ENCODE measurements at places on chromosomes 6 and 20.

DNA sequence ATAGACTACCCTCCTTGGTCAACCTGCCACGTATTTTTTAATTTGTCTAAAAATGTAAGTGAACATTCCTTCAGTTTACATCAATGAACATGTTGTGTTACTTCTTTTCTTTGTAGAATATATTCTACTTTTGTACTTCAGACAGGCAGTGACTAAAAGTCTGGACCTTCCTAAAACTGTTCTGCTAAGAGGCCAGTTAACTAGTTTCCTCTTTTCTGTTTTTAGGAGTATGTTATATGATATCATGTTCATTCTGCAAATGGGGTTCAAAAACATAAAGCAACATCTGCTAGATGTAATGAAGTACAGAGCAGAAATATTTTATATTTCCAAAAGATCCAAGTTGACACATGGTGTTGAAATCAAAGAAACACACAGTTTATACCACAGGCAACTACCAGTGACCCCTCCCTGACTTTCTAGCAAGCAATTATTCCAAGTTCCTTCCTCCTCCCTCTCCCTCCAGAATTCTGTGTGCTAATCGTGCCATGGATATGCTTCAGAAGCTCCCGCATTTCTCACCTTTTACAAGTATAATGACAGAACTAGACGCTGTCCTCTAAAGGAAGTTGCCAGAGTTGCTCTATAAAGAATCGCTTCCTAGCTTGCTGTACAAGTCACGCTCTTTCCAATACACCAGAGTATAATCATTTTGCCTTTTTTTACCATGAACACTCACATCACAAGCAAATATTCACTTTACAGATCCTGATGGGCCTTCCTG lies 64.7 kb downstream of the ARHGAP18 start:
- no peak for DNase-seq

- no peak for DNase-seq
These were observed 93.7 kb upstream of the CD83 start for GRCh38 chr6:14023855-14024254.

DNA sequence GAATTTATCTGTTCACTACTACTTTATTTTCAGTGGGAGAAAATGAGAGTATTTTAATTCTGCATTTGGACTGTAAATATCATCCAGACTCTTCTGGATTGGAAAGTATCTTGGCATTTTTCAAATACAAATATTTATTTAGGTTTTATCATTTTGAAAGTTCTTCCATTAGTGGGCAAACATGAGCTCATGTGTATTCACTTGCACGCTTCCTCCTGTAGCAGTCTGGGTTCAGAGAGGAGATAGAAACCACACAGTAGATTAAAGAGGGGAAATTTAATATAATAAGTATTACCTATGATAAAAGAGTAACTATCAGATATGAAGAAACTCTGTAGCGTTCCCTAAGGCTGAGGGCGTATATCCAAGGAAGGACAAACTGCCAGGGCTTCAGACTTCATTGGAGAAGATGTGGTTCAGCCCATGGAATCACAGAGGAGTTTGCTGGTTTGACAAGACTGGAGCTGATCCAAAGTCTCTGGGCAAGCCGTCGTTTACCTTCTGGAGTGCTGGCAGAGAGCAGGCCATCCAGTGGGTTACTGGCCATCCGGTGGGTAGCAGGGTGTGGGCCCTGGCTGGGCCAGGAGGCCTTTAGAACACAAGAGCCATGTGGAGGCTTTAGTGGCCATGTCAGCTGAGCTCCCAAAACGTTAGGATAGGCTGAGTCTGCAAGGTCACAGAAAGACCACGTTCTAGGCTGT lies 44.3 kb downstream of the KCNS1 start:
- no peak for DNase-seq

DNA sequence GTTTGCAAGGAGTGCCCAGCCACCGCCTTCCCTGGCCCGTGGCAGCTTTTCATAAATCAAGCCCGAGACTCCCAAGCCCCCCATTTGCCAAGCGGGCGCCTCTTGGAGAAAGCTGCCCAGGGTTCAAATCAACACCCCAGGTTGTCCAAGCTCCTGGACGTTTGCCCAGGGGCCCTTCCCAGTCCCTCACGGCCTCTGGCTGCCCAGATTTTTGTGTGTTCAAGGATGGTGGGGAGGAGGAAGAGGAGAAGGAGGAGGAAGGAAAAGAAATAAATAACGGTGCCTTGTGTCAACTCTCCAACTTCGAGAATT lies 20.6 kb upstream of the NFATC2 start:
- DNase-seq, result no peak

DNA sequence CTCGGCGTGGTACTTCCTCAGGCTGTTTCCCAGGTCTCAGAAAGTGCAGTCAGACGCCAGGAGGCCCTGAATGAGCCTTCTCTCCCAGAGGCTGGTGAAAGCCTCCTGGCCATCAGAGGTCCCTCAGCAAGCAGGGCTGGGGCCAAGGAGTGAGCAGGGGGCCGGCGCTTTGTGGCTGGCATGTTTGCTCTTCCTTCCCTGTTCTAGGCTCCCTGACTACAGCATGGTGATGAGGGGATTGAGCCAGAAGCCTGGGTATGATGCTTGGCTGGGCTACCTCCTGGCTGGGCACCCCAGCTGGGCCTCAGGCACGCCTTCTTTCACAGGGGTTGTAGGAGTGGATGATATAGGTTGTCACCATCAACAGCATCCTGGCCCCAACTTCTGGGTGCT lies 11.7 kb upstream of the DNAJC5 start:
- DNase-seq, result no peak

DNA sequence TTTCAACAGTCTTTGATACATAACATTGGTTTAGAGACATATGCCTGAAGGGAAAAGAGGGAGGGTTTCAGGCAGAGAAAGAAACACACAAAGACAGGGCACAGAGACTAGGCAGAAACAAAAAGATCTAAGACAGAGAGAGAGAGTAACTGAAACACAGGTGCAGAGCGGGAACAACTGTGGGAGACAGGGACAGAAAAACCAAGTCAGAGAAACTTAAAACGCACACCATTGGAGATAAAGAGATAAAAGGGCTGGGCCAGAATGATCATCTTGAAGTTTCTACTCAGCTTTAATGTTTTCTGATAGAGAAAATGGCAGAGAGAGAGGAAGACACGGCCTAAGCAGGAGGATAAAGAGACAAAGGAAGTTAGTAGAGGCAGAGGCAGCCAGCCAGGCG lies 11.8 kb downstream of the UNC5CL start:
- no peak for DNase-seq

GRCh38 chr20:33793011-33793931 lies 17.9 kb upstream of the CHMP4B start:
- DNase-seq, result no peak

DNA sequence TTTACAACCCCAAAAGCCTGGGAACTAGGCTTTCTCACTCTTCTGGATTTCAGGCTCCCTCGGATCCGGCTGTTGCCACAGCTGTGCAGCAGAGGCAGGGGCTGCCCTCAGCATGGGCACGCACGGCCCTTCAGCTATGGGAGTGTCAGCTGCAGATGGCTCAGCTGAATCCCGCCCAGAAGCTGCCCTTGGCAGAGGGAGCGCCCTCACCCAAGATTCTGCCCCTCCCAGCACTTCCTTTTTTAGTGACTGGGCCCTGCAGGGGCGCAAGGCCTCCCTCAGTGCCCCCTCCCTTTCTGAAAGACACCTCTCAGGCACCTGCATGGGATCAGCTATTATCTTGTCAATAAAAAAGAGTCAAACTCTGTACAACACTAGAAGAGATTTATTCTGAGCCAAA lies 67.9 kb upstream of the THBS2 start:
- DNase-seq, result no peak

DNA sequence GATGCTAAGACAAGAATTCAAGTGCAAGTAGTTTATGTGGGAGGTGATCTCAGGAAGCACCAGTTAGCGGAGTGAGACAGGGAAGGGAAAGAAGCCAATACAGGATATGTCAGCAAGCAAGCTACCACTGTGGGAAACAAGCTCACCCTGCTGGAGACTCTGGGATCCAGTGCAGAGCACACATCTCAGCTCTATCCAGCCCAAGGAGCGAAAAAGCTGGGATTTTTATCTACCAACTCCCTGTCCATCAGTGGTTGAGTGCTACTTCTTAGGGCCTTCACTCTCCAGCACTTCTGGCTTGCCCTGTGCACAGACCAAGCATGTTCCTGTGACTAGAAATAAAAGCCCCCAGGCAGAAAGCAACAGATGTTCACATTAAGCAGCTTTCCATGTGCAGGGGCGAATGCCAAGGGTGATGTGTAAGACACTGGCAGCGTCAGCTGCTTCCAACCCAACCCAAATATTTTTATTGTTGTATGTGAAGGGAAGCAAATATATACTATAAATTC lies 10.8 kb upstream of the RNF24 start:
- DNase-seq, result no peak

GRCh38 chr6:47133230-47134000 lies 91.3 kb upstream of the ADGRF1 start:
- no peak for DNase-seq

DNA sequence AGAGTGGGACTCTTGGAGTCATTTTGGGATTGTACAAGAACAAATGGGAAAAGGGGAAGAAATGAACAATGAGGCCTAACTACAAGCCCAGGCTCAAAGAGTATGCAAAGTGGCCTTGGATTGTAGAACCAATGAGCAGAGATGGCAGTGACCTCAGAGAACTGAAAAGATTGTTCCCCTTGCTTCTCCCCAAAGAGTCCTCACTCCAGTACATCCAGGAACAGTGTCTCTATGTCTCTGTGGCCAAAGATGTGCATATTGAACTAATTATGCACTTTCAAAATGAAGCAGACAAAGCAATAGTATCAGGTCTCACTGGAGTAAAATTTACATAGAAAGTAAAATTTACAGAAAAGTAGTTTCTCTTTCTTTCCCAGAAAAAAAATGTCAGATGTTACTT lies 81.0 kb downstream of the SMLR1 start:
- DNase-seq, result no peak

DNA sequence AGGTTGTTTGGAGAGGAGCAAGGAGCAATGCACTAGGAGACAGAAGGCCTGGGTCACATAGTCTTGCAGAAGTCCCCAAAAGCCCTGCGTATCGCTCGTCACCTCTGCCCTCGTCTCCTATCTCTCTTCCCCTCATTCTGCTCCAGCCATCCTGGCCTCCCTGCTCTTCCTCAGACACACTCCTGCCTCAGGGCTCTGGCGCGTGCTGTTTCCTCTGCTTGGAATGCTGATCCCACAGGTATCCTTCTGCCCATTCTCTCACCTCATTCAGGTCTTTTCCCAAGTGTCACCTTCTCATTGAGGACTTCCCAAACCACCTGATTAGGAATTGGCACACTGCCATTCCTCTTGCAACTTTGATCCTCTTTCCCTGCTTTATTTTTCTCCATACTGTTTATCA lies 9.0 kb upstream of the SLC2A10 start:
- no peak for DNase-seq

DNA sequence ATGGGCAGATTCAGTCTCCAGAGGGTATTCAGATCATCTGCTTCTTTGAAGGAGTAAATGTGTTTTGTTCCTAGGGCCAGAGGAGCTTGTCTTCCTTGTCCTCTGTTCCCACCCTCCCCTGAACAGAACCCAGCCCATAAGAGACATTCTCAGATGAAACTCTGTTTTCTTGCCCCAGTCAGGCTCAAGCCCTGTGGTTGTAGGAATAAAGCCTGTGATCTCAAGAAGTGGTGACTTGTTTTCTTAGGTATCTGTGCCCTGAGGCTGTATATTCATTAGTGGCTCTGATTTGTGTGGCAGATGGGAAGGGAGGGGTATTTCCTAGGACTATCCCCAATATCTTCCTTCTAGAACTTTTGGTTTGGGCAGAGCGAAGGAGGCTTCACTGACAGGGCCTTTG lies 27.9 kb downstream of the GSS start:
- DNase-seq, result no peak

All from stimulated activated CD8-positive, alpha-beta memory T cell treated with anti-CD3 and anti-CD28 coated beads, Interleukin-7, amount 100 ng/mL, for 1 hour (primary cell).